Small intestine (tissue), 16 donors: ENCODE measurements at places on chromosomes 3 and 15. TPM values are rescaled to one million over a fixed set of nuclear protein-coding genes. Genes with fewer than 3 reads are reported as not detected.

DNA sequence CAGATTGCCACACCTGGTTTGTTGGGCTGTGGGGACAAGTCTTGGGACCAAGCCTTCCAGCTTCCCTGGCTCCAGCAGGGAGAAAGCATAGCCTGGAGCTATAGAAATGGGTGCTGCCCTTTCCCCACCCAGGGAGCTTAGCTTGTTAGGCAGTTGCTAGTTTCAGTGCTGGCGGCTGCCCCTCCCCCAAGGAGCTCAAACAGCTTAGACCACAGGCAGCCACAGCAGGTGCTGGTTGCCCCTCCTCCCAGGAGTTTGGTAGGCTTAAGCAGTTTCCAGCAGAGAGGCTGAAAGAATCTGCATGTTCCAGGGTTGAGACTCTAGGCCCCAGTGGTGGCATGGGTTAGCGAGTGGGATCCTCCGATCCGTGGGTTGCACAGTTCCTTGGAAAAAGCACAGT is 889.7 kb downstream of the IGSF11 start:
- DNase-seq, result no peak
- no peak overlapping the region for H3K27ac ChIP-seq
- H3K27me3 ChIP-seq, result no peaks in the 10 kb centered on the region
- H3K4me3 ChIP-seq, result no peak overlapping the region
- H3K36me3 ChIP-seq, result no peaks in the 10 kb centered on the region
- H3K4me1 ChIP-seq, result no peaks in the 10 kb centered on the region

GRCh38 chr3:194685065-194685717 is 492 bp upstream of the FAM43A start:
- H3K27ac ChIP-seq, result no peak overlapping the region
- no peaks in the 10 kb centered on the region for H3K27me3 ChIP-seq
- H3K4me1 ChIP-seq, result peaks cover 44% of the 10 kb centered on the region
- H3K4me3 ChIP-seq, result peak overlapping the region; percentile 56

Gene XXYLT1
- 11.7 TPM for polyA plus RNA-seq

DNA sequence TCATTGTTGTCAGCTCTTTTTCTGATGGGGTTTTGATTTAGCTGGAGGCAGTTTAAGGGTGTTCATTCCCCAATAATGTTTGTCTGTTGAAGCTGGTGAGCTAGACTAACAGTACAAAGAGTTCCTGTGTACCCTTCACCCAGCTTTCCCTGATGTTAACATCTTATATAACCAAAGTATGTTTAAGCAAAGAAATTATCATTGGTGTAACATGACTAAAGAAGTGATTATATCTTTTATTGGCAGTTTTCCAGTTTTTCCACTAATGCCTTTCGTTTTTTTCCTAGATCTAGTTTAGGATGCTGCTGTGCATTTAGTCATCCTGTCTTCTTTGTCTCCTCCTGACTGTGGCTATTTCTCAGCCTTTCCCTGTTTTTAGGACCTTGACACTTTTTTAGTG is 165.6 kb downstream of the LPP start:
- no peak overlapping the region for H3K4me3 ChIP-seq
- H3K27ac ChIP-seq, result no peak overlapping the region
- H3K27me3 ChIP-seq, result no peaks in the 10 kb centered on the region
- no peak for DNase-seq

Gene GUCA1C
- not detected for polyA plus RNA-seq

Gene TM4SF18
- polyA plus RNA-seq, result not detected

Gene C2CD4A
- not detected for polyA plus RNA-seq

Gene TIPARP
- polyA plus RNA-seq, result 8.5 TPM

GRCh38 chr3:134974624-134975023 is 179.6 kb downstream of the EPHB1 start:
- H3K36me3 ChIP-seq, result no peaks in the 10 kb centered on the region
- no peaks in the 10 kb centered on the region for H3K4me1 ChIP-seq
- H3K27me3 ChIP-seq, result peaks cover 2% of the 10 kb centered on the region
- H3K4me3 ChIP-seq, result no peak overlapping the region
- H3K27ac ChIP-seq, result no peak overlapping the region
- no peak for DNase-seq

- no peak overlapping the region for H3K4me3 ChIP-seq
- H3K36me3 ChIP-seq, result no peaks in the 10 kb centered on the region
- no peaks in the 10 kb centered on the region for H3K27me3 ChIP-seq
- no peak overlapping the region for H3K27ac ChIP-seq
- peaks cover 6% of the 10 kb centered on the region for H3K4me1 ChIP-seq
These were observed 36.6 kb upstream of the CD47 start for GRCh38 chr3:108127301-108127988.

GRCh38 chr3:155748611-155749365 is 3.9 kb upstream of the PLCH1 start:
- H3K27ac ChIP-seq, result peak overlapping the region; percentile 13
- H3K4me3 ChIP-seq, result no peak overlapping the region

GRCh38 chr3:103218793-103219192 is 784.0 kb downstream of the ZPLD1 start:
- H3K36me3 ChIP-seq, result no peaks in the 10 kb centered on the region
- DNase-seq, result no peak
- H3K4me3 ChIP-seq, result no peak overlapping the region
- no peak overlapping the region for H3K27ac ChIP-seq

DNA sequence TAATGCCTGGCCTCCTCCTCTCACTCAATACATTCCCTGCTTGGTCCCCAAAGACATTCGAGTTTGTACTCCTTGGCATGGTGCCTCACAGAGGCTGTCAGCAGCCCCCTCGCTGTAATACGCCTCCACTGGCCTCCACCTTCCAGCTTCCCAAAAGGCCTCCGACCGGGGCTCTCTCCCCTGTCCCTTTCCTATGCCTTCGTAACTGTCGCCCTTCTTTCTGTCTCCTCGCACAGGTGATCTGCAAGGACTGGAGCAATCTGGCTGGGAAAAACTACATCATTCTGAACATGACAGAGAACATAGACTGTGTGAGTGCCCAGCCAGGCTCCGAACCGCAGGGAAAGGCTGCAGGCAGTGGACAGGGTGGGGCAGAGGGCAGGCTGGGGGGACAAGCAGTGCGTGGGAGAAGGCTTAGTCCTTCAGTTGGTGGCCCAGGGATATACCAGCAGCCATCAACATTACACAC is 10.7 kb upstream of the ABTB1 start:
- H3K27me3 ChIP-seq, result no peaks in the 10 kb centered on the region
- no peak for DNase-seq
- H3K4me3 ChIP-seq, result no peak overlapping the region
- H3K4me1 ChIP-seq, result no peaks in the 10 kb centered on the region
- no peaks in the 10 kb centered on the region for H3K36me3 ChIP-seq

GRCh38 chr3:46878781-46879436 is 1.4 kb downstream of the PTH1R start:
- H3K27ac ChIP-seq, result no peak overlapping the region
- no peak overlapping the region for H3K4me3 ChIP-seq
- no peaks in the 10 kb centered on the region for H3K4me1 ChIP-seq
- DNase-seq, result peak; percentile 86

DNA sequence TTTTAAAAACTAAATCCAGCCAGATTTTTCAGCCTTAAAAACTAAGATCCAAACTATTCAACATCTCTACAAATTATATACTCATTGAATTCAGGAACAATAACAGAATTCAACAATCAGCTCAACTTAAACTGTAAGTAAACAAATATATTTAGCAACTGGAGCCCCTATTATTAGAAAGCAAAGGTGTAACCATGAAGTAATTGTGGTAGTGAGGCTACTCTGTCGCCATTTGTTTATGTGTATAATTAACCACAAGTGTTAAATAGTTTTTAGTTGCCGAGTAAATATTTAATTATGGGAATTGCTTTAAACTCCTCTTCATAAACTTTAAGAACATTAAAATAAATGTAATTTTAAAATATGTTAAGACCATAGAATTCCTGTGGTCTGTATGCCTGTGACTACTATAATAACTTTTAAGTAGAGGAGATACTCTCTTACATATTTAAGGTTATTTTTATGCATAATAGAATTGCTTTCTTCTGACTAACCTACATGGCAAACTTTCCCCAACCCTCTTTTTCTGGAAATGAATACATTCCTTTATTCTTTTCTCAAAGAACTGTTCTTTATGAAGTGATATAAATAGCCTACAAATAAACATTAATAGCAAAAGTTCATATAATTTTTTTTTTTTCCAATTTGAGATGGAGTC is 51.2 kb downstream of the MFN1 start:
- no peaks in the 10 kb centered on the region for H3K27me3 ChIP-seq
- DNase-seq, result no peak
- no peak overlapping the region for H3K4me3 ChIP-seq
- H3K36me3 ChIP-seq, result peaks cover 20% of the 10 kb centered on the region
- no peaks in the 10 kb centered on the region for H3K4me1 ChIP-seq
- no peak overlapping the region for H3K27ac ChIP-seq

Gene ADGRG7
- 90.1 TPM for polyA plus RNA-seq
